ENCODE measurements at places on chromosomes 11 and 22.

GRCh38 chr11:65525546-65526480 is 930 bp downstream of the SCYL1 start:
- no peak for DNase-seq

- DNase-seq = no peak
These were observed 101.6 kb downstream of the NELL1 start for GRCh38 chr11:20771026-20771425.

DNA sequence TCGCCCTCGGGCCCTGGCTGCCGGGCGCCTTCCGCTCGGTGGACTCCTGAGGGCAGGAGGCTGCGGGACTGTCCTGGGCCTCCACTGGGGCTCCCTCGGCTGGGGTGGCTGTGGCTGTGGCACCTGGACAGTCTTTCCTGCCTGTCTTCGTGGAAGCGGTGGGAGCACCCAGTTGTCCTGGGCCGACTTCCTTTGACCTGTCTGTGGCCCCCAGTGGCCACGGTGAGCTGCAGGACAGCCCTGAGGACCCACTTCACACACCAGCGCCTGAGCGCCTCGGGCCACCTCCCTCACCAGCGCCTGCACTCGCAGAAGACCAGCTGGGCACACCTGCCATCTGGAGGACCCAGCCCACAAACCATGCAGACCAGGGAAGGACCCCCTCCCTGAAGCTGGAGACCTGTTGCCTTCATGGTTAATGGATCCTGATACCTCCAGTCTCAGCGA is 1.8 kb upstream of the EPS8L2 start:
- DNase-seq = no peak

- DNase-seq = no peak
These were observed 982.2 kb downstream of the BRD1 start for GRCh38 chr22:48845356-48845936.

GRCh38 chr11:22930816-22931594 is 70.7 kb upstream of the CCDC179 start:
- DNase-seq = no peak

GRCh38 chr11:61542024-61542461 is 33.5 kb downstream of the LRRC10B start:
- DNase-seq = no peak

DNA sequence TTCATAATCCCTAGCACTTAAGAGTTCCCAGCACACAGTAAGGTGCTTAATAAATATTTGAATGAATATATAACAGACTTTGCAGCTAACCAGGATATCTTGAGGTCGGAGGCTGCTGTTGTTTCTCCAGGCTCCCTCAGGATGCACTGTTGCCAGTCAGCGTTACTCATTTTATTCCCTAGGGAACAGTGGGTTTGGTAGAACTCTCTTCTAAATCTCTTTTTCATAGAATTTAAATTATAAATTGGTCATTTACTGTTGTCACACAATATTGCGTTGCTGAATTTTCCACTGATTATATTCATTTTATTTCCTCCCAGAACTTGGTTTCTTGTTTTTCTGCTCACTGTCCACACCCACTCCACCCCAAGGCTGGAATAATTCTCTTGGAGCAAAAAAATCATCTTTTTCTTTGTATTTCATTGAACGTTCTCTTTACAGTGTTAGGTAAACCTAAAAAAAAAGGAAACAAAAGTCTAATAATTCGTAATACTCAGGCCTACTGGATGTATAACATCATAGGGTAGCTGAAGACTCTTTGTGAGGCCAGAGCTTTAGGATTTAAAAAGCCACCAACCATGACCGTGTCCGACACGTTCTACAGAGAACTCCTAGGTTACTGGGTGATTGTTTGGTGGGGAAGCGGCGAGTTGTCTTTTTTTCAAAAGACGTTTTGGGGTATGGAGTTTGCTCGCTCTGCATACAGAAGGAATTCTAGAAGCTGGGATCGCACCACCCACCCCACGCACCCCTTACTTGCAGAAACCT is 766 bp upstream of the CAPRIN1 start:
- no peak for DNase-seq

GRCh38 chr11:96760306-96760705 is 370.5 kb downstream of the JRKL start:
- DNase-seq = no peak

DNA sequence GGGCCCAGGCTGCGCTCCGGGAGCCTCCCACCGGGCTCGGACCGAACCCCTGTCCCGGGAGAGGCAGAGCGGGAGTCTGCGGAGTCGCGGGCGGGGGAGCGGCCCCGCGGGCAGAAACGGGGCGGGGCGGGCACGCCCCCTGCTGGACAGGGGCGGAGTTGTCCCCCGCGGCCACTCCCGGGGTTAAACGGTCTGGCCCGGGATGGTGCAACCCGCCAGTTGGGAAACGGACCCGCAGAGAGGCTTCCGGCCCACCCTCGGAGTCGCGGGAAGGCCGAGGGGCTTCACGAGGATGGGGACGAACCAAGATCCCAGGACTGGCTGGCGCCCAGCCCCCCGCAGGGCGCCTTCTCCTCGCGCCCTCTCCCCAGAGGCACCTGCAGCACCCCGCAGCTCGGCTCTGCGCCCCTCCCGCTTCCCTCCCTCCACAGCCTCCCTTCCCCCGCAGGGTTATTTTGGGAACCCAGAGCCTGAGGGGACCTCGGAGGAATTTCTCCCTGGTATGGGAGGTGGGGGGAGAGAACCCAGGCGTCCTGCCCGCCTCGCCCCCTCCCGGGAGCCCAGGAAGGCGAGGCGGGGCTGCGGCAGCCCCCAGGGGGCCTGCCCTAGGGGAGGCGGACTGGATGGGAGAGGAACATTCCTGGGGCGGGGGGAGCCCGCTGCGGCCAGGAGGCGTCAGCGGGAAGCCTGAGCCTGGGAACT is 902 bp downstream of the RASGRP2 start:
- DNase-seq = peak; percentile 54

DNA sequence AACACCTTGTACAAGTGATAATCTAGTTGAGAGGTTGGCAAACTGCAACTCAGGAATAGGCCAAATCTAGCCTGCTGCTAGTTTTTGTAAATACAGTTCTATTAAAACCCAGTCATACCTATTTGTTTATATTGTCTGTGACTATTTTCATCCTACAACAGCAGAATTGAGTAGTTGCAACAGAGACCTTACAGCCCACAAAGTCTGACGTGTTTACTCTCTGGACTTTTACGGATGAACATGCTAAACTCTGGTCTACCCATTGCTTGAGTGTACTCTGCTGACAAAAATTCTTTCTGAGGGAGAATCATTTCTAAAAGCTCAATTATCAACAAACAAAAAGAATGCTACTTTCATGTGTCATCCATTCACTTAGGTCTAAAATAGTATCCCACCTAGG is 287.0 kb downstream of the DYNC2H1 start:
- DNase-seq = no peak

Data from activated naive CD8-positive, alpha-beta T cell treated with anti-CD3 and anti-CD28 coated beads, Interleukin-2, amount 50 U/mL, for 16 hours (primary cell).